ENCODE measurements at places on chromosomes 11 and 22.

DNA sequence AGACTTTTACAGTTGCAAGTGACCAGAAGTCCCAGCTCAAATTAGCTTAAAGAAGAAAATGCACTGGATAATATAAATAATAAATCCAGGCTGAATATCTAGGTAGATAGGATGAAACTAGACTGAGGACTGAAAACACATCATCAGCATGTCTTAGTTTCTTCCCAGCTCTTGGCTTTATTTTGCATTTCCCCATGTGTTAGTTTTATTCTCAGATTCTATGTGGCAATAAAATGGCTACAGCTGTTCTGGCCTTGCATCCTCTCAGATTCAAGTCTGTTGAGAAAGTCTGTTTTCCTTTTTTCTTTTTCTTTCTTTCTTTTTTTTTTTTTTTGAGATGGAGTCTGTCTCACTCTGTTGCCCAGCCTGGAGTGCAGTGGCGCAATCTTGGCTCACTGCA is 22.6 kb upstream of the CAT start:
- no peak for DNase-seq

GRCh38 chr22:30192427-30192826 is 54.1 kb downstream of the LIF start:
- DNase-seq: no peak

DNA sequence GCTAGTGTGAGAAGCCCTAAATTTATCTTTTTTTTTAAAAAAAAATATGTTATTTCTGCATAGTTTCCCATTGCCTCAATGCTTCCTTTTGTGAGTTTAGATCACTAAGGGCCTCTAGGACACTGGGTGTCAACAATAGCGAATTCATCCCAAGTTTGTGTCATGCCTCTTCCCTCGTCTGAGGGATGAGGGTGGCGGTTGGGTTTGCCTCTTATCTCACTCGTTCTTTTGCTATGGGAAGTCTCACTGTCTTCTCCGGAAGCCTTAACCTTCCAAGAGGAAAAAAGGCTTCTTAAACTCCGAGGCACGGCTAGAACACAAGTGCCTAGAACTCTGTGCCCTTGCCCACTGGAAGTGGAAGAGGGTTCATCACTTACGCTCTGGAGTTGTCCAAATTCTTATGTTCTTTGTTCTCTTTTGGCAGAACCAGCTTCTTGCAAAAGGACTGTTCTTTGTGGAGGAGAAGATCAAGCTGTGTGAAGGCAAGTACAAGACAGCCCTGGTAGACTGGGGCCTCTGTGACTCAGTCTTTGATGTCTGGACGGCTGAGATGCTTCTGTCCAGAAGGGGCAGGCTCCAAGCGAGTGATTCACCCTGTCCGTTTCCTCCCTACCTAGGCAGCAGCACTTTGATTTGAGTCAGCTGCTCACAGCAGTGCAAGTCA is 78.5 kb downstream of the TRAF6 start:
- peak; percentile 98 for DNase-seq

DNA sequence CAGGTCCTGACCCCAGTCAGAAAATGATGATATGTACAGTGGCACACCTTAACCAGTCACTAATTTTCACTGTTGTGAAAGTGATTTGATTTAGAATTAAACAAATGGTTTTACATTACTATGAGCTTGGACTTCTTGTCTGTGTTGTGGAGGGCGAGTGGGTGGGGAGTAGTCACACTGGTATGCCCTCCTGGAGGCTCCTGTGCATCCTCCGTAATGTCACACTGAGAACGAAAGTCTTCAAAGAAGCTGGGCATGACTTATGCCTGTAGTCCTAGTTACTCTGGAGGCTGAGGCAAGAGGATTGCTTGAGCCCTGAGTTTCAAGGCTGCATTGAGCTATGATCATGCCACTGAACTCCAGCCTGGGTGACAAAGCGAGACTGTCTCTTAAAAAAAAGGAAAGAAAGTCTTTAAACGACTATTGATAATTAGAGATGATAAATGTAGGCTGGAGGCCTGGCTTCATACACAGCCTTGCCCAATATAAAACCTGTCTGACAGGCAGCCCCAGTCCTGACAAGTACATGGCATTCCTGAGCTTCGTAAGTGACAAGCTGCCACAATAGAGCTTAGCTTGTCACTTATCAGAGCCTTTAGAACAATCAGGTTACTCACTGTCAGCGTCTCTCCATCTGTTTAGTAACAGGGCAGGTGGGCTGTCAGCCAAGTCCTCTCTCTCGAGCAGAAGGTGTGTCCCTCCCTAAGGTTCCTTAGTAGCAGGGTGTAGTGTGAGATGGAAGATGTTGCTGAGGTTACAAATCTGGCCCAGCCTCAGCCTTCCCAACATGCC is 5.0 kb upstream of the LIMK2 start:
- no peak for DNase-seq

DNA sequence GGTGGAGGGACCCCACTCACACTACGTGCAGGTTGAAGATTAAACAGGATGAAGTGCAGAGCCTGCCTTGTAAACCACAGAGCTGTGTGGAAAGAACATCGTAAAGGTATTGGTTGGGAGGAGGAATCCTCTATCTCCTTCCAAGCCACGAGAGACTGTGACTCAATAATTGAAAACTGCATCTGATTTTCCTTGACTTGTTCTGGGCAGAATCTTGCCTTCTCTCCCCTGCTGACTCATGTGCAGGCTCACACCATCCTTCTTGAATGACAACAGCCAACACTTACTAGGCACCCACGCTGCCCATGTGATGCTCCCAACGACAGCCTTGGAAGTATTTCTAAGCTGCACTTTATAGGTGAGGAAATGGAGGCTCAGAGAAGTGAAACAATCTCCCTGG is 563.0 kb downstream of the MIAT start:
- peak; percentile 99 for DNase-seq

DNA sequence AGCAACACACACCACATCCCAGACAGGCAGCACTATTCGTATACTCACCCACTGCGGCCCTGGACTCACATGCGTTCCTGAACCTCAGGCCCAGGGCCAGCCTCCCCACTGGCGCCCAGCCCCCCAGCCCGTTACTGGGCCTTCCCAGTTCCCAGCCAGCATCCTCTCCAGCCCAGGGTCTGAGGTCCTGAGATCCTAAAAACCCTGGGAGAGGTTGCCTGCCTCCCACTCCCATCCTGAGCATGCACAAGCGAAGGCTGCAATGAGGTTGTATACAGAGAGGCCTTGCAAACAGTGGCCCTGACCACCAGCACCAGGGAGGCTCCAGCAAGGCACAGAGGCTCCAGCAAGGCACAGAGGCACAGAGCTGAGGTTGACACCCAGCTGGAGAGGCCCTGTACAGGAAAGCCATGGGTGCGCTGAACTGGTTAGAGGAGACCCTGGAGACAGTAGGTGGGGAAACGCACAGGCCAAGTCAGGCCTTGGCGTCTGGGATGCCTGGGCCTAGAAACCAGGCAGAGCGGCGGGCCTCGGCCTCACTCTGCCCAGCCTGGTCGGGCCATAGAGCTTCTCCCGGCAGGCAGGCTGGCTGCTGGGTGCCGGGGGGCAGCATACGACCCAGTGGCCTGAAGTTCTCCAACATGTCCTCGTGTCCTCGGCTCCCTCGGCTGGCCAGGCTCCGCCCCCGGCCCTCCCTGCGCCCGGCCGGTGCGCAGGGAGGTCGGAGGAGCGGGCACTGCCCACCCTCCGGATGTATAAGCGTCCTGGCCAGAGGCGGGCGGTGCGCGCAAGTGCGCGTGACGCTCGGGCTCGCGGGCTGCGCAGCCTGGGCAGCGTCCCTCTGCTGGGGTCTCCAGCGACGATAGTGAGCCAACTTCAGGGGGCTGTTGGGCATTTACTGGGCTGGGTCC is 2.3 kb upstream of the TBX1 start:
- no peak for DNase-seq

- peak; percentile 66 for DNase-seq
Observed at GRCh38 chr22:28395920-28396753, 283.5 kb downstream of the TTC28 start.

DNA sequence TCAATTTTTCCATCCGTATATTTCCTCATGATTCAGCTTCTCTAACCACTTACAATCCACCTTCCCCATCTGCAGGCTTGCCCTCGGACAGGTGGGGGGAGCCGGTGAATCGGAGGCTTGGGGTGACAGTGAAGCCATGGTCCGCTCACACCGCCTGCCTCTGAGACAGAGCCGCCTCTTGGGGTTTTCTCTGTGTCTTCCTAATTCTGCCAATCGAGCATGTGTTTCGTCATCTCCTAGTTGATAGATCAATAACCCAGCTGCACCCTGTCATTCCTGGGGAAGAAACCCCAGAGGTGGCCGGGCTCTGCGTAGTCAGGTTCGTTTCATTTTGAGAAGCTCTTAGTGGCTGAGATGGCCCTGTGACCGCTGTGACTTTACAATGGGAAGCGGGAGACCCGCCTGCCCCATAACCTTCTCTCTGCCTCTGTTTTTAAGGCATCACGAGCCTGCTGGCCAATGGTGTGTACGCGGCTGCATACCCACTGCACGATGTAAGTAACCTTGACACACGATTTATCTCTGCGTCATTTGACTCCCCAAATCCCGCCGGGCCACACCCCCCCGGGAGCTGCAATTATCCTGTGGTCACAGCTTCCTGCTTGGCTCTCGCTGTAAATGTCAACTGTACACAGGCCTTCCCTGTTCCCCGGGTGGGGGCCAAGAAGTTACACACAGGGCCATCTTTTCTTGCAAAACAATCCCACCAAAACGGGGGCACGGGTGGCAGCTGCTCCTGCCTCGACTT is 33.3 kb downstream of the ANO1 start:
- DNase-seq: peak; percentile 84

DNA sequence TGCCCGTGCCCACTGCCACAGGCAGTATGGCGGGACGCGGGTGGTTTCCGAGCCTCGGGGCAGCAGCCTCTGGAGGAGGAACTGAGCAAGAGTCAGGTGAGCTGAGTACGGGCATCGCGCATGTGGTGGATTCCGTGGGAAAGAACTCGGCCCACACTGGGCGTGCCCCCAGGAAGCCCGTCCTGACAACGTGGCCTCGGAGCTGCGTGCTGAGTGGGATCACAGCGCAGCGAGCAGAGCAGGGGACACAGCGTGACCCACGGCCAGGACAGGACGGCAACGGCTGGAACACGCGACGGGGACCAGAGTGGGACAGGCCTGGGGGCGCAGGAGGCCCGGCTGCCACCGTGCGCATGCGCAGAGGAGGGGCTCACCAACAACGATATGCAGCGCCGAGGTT is 36.8 kb downstream of the CERK start:
- no peak for DNase-seq

DNA sequence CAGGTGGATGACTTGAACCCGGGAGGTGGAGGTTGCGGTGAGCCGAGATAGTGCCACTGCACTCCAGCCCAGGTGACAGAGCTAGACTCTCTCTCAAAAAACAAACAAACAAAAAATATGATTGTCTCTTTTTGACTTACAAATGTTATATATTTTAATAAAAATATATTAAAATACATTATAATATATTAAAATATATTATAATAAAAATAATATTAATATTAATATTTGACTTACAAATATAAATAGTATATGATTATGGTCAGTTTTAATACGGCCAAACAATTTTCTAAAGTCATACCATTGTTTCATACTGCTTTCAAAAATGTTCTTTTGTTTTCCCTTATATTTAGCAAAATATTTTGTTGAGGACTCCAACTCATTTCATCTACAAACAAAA is 27.2 kb upstream of the DDX6 start:
- no peak for DNase-seq

GRCh38 chr22:17451316-17451715 is 82.1 kb downstream of the CECR2 start:
- DNase-seq: no peak

Data from astrocyte (in vitro differentiated cells and primary cell).